ENCODE measurements at places on chromosomes 2 and 18.
A peak's percentile ranks its signal among the peaks of the same experiment; 100 is the strongest.

- no peak for DNase-seq
Measured at GRCh38 chr2:862355-862687, 88.3 kb upstream of the SNTG2 start.

DNA sequence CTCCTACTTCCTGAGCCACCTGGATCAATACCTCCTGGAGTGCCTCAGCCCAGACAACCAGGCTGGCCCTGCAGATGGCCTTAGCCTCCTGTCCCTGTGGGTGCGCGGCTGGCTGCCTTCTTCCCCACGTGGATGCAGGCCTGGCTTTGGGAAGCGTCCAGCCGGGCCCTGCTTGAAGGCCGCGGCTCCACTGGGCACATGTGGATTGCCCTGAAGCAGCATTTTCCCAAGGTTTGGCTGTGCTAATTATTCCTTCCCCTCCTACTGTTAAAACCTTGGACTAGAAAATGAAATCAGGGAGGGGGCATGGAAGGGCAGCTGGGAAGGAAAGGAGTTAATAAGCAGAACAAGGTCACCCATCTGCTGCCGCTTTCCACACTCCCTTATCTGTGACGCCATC, 143.0 kb upstream of the GATA6 start:
- no peak for DNase-seq

DNA sequence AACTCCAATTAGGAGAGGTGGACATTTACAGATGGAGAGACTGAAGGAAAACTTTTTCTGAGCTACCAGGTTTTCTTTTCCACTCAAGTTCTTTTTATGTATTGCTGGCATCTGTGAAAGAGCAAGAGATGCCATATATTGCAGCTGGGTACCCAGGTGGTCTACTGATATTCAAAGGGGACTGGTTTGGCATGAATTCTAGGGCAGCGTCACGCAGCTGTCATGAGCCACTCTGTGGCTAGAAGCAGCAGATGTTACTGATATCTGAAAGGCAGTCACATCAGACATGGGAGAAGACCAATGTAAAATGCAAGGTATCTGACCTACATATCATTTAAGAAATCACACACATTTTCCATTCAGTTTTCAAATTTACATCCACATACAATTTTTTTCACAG, 408.8 kb downstream of the GALNT13 start:
- no peak for DNase-seq

- DNase-seq: no peak
Measured at GRCh38 chr2:189849550-189849949, 65.3 kb downstream of the PMS1 start.

DNA sequence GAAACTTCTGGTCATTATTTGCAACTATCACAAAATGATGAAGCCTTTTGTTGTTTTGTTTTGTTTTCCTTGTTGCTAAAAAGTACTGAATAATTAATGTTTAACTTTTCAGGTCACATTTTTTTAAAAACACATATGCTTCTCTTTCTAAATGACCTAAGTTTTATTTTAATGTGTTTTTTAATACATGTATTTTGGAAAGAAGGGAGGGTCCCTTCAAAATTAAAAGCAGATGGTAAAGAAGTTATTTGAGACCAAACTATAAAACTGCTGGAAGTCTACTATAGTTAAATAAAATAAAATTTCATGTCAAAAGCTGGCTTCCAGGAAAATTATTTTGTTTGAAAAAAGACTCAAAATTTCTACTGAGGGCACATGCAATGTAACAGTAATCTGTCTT, 39.5 kb upstream of the ASNSD1 start:
- DNase-seq: no peak

DNA sequence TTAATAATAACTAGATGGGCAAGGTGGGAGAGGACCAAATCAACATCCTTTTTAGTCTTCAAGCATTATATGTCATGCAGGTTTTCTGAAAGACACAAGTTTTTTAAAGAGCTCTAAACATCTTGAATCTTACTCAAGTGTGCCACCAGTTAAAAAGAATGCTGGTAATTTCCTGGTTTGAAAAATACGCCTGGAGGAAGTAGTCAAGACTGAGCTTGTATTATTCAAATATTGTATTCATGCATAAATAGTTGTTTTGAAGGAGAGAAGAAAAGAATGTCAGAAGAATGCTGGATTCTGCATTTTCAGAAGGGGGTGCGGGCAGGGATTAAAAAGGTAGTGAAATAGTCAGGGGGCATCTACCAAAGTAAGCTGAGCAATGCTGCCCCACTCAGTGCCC, 90.7 kb downstream of the WDPCP start:
- no peak for DNase-seq

GRCh38 chr2:11688222-11689069, 18.5 kb upstream of the NTSR2 start:
- peak; percentile 69 for DNase-seq

DNA sequence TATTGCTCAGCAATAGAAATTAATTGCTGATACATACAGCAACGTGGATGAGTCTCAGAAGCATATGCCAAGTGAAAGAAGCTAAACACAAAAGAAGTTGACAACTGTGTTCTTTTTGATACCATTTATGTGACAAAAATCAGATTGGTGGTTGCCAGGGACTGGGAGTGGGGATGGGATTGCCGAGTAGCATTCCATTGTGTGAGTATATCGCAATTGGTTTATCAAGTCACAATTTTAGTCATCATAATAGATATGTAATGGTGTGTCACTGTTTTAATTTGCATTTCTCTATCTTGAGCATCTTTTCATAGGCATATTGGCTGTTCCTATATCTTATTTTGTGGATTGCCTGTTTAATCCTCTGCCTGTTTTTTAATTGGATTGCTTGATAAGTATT, 20.9 kb downstream of the STRADB start:
- peak; percentile 20 for DNase-seq

- peak; percentile 83 for DNase-seq
Measured at GRCh38 chr18:44180683-44181082, 500.0 kb upstream of the SETBP1 start.

- no peak for DNase-seq
Measured at GRCh38 chr2:118146315-118147283, 58.3 kb downstream of the INSIG2 start.

GRCh38 chr18:22293417-22293816, 124.0 kb downstream of the GATA6 start:
- no peak for DNase-seq

DNA sequence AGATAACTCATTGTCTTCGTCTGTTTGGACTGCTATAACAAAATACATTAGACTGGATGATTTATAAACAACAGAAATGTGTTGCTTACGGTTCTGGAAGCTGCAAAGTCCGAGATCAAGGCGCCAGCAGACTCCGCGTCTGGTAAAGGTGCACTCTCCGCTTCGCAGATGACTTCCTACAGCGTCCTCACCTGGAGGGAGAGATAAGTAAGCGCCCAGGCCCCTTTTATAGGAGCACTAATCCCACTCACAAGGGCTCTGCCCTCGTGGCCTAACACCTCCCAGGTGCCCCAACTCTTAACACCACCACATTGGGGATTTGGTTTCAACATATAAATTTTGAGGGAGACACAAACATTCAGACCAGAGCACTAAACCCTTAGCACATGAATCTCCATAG, 51.3 kb downstream of the SERTAD2 start:
- DNase-seq: no peak

DNA sequence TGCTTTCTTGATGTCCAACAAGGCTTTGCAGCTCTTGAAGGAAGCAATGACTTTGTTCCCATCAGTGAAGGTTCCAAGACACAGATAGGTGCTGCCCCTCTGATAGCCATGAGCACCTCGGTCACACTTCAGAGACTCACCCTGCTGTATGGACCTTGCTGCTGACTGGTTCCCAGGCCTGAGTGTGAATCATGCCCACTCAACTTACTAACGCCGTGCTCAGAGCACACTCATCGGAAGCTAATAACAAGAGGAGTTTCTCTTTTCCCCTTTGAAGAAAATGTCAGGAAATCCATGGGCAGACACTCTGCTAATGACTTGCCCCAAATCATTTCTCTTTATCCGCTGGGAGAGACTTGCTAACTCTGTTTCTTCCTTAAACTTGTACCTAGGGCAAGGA, 83.8 kb upstream of the ARL4C start:
- DNase-seq: no peak

- DNase-seq: peak; percentile 81
Measured at GRCh38 chr18:25005541-25006403, 346.2 kb downstream of the ZNF521 start.

GRCh38 chr2:156380117-156380645, 47.7 kb upstream of the NR4A2 start:
- no peak for DNase-seq

- DNase-seq: no peak
Measured at GRCh38 chr2:241363426-241363825, 7.3 kb downstream of the FARP2 start.

GRCh38 chr2:240560084-240560479, at the start of gene DUSP28:
DUSP28 (plus strand) TSS chr2:240560357; CDS start chr2:240560685, 328 bp downstream.
- peak; percentile 89 for DNase-seq

GRCh38 chr2:129910446-129911362, 68.8 kb upstream of the RAB6C start:
- no peak for DNase-seq

All from foreskin fibroblast (primary cell).